ENCODE measurements at places on chromosomes 5 and 9.

GRCh38 chr9:115353681-115354080 lies 235.7 kb upstream of the TNC start:
- no peak for DNase-seq

- no peak for DNase-seq
Measured at GRCh38 chr5:153372425-153373129, 117.9 kb upstream of the GRIA1 start.

DNA sequence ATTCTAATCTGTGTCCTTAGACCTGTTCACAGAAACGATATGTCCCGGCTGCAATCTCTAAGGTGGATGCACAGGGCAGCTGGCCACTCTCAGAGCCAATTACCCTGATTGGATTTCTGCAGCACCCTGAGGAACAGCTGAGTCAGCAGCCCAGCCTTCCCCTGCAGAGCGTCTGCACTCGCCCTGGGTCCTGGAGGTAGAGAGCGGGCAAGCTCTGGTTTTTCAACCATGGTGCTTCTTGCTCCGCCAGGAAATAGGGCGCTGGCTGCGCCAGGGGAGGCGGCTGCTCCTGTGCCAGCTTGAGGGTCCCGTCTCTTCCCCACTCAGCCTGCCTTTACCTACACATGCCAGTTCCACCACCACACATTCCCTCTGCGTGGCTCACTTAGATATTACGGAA lies 19.2 kb downstream of the NDUFS6 start:
- DNase-seq, result no peak

DNA sequence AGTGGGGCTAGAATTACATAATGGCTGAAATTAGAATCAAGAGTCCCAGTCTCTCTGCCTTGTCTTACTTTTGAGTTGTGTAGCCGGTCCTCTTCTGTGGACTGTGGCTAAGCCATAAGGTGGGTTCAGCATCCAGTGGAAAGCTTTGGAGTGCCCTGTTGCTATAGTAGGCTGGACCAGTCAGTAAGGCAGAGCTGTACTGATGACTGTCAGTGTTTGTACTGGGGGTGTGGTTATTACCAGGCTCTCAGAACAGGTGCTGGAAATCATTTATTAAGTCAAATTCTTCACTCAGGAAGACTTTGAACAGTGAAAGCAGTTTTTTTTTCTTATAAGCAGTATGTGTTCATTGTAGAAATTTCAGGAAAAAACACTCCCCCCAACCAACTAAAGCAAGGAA lies 129.4 kb downstream of the ZSWIM6 start:
- DNase-seq, result no peak

- DNase-seq, result no peak
Measured at GRCh38 chr5:170886210-170886894, 24.5 kb downstream of the RANBP17 start.

GRCh38 chr9:114372921-114373448 lies 14.8 kb downstream of the AKNA start:
- DNase-seq, result peak; percentile 59

DNA sequence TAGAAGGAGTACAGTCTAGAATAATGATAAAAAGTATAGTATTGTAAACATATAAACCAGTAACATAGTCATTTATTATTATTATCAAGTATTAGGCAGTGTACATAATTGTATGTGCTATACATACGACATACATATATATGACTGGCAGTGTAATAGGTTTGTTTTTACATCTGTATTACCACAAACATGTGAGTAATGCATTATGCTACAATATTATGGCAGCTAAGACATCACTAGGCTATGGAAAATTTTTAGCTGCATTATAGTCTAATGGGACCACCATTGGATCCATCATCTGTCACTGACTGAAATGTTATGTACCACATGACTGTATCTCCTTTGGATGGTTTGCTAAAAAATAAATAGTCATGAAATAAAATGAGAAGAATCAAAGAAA lies 530.0 kb downstream of the PRR16 start:
- DNase-seq, result no peak

DNA sequence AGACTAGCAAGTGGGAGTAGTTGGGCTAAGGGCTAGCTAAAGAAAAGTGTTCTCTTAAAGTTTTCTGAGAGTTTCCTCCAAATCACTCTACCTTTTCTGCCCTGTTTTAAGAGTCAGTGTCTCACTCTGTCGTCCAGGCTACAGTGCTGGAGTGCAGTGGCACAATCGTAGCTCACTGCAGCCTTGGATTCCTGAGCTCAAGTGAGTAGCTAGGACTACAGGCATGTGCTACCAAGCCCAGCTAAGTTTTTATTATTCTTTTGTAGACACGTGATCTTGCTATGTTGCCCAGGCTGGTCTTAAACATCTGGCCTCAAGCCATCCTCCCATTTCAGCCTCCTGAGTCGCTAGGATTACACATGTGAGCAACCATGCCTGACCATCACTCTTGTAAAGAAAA lies 378.9 kb downstream of the CAAP1 start:
- DNase-seq, result no peak
